Activated gamma-delta T cell (primary cell): ENCODE measurements at places on chromosomes 4 and X.

DNA sequence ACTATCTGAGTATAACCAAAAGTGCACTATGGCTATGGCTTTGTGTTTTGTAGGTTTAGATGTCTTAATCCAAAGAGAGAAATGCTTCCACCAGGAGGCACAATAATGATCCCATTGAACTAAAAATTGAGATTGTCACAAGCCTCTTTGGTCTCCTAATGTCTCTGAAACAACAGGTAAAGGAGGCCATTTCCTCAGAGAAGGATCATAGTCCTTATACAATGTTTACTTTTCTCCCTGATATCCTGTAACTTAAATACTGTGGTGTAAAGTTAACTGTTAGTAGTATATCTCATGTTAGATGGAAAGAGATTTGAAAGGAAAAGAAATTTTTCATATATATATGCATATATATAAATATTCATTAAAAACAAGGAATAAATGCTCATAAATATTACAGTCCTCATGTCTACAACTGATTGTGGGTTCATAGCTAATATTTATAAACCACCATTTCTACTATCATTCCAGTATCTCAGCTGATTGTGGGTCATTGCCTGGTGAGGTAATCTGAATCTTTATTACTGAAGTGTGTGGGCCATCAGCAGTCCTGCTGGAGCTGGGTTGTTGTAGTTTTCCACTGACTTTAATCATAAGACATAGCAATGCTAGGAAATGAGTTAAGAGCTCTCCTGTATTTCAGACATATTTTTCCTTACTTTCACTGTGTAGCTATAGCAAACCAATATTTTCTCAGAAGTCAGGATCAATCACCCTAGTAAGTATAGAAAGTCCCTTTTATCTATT is 1230.4 kb downstream of the PCDH18 start:
- no peak for DNase-seq

DNA sequence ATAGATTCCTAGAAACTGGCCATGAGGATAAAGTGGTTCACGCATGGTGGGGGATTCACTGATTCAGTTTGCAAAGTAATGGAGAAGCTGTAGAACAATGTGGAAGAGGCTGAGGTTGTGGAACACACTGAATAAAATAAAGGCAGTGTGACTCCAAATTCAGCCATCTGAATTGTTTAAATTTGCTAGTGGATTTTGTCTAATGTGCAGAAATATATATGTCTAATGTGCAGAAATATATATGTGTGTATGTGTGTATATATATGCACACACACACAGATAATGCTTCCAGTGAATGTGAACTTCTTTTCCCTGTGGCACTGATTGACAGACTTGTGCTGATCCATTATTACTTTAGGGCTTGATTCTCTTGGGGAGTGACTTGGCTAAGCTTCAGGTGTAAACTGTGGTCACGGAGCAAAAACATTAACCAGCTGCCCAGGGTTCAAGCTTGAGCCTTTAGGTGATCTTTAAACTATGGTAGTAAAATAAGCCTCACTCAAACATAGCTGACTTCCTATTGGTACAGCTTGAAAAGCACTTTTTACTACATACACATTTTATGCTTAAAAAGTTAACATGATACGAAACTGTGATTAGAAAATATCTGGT is 3.5 kb downstream of the STBD1 start:
- no peak for DNase-seq

- DNase-seq: no peak
These were observed 75.8 kb downstream of the TSPAN7 start for GRCh38 chrX:38636949-38637819.

DNA sequence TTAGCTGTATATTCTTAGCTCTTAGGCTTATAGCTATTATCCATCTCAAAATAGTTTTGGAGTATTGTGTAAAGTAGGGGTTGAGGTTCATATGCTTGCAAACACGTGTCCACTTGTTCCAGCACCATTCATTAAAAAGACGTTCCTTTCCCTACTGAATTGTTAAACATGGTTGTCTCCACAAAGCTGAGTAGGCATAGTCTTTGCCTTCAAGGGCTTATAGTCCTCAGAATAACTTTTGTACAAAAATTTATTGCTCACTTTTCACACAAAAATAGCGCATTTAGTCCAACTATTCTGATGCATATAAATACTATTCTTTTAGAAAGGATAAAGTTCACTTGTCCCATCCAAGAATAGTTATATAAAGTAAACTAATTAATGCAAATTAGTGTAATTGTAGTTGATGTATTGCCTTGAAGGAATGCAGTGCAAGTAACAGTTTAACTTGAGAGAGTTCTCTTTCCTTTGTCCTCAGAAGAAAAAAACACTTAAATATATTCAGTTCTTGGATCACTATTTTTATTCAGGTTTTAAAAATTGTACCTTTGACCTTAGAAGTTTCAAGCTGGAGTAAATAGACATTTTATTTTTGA is 14.1 kb downstream of the LRIT3 start:
- no peak for DNase-seq

- DNase-seq: no peak
These were observed 7.6 kb downstream of the WFS1 start for GRCh38 chr4:6277139-6277802.

DNA sequence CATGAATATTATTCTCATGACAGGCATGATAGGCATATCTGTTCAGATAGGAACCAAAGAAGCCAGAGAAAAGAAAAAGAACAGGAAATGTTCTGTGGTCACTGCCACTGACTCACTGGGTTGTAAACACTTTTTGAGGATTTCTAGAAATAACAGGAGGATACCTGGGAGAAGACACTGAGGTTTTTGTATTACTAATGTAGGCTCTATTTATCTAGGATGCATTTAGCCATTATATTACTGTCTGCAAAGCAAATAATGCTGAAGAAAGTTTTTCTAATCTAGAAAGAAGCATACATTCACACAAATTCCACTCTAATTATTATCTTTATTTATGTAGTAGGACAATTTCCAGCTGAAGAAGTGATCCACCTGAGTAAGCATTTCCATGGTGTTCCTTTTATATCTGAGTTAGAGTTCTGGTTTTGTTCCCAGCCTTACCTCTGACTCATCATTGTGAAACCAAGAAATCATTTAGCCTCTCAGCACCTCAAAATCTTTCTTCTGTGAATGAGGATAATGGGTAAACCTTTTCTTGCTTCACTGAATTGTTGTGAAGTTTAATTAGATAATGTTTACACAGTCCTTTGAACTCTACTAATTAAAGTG is 40.2 kb upstream of the EPGN start:
- no peak for DNase-seq

DNA sequence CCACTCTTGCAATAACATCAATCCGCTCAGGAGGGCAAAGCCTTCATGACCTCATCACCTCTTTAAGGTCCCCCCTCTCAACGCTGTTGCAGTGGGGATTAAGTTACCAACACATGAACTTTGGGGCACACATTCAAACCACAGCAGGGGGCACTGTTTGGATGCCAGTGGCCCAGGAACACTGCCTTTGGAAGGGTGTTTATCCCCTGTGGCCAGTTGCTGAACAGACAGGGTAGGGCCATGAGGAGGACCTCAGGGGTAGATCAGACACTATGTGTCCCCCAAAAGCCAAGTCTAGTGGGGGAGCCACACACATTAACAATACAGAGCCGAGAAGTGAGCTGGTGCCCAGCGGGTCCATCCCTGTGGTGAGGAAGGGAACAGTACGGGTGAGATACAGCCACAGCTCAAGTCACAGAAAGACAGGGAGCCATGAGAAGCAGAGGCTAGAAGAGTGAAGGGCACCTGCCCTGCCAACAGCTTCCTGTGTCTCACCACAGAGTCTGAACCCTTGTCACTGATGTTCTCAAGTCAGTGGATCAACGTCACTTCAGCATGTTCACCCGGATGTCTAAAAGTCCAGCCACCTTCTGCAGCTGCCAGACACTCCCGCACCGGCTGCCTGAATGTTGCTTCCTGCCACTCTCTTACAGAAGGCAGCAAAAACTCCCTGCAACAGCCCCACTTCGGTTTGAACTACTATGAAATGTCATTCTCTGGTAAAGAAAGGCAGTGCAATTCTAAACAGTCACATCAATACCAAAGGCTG is 19.9 kb upstream of the MXD4 start:
- DNase-seq: peak; percentile 66

DNA sequence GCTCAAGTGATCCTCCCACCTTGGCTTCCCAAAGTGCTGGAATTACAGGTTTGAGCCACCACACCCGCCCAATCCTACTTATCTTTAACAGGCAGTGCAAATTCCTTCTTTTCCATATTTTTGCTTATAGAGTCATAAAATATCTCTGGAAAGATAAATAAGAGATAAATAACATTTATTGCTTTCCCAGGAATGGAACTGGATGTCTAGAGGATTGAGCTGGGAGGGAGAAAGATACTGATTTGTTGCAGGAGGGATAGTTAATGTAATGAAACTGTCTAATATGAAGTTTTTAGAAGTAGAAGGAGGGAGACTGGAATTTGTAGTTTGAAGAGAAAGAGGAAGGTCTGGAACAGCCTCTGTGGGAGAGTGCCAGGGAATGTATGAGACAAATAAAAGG is 20.2 kb downstream of the ITGB1BP2 start:
- DNase-seq: no peak

DNA sequence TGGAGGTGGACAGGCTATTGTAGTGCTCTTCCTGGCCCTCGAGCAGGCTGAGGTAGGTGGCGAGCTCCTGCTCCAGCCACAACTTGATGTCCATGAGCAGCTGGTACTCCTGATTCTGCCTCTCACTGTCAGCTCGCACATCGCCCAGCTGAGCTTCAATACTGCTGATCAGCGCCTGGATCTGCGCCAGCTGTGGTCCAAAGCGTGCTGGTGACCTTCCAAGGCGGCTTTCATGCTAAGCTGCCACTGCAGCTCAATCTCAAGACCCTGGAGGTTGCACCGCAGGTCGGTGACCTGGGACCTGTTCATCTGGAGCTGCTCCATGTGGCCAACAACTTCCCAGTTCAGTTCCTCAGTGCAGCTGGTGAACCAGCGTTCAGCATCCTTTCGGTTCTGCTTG is 31.2 kb downstream of the LRIT3 start:
- DNase-seq: no peak

DNA sequence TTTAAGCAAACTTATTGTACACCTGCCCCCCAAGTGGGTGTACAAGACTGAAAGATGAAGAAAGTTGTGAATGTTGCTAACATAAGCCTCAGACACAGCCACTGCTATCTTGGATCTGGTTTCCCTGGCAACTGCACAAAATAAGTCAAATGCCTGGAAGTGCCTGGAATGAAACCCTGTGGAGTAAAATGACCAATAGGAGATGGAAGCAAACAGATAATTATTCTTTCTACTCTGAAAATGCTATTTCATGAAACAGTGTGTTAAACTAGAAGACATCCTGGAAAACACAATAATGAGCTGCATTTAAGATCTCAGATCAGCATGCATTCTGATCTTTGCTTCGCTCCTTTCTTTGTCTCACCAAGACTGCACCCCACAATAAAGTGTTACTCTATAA is 1016.0 kb downstream of the ARAP2 start:
- DNase-seq: no peak

- DNase-seq: no peak
These were observed 601.7 kb upstream of the GRIA3 start for GRCh38 chrX:122582280-122582974.

DNA sequence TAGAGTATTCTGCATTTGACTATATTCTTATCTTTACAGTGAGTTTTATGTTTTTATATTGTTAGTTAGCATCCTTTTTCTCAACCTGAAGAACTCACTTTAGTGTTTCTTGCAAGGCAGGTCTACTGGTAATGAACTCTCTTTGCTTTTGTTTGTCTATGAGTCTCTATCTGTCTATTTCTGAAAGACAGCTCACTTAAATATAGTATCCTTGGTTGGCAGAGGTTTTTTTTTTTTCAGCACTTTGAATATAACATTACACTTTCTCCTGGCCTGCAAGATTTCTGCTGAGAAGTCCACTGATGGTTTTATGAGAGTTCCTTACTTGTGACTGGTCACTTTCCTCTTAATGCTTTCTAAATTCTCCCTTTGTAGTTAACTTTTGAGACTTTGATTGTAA is 32.8 kb upstream of the C4orf54 start:
- DNase-seq: no peak

DNA sequence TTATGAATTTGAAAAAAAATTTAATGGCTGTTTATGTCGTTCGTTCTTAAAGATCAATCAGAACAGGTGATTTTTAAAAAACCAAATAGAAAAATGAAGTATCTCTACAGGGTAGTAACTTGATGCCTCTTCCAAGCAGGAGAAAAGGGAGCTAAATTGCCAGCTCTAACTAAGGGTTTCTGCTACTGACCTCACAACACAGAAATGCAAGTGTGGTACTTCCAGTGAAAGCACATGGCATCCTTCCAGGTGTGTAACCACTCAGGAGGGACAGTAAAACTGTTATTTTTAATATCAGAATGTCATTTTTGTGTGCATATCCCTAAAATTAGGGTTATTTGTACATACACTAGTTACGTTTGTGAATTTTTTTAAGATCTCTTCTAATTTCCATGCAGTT is 116.8 kb upstream of the ZCCHC13 start:
- DNase-seq: no peak

GRCh38 chr4:8224975-8225625 is 26.0 kb downstream of the SH3TC1 start:
- no peak for DNase-seq

- no peak for DNase-seq
These were observed 93.9 kb downstream of the PPP1R2C start for GRCh38 chrX:42684065-42684464.

GRCh38 chrX:147953976-147954375 is 27.2 kb upstream of the FMR1NB start:
- no peak for DNase-seq

DNA sequence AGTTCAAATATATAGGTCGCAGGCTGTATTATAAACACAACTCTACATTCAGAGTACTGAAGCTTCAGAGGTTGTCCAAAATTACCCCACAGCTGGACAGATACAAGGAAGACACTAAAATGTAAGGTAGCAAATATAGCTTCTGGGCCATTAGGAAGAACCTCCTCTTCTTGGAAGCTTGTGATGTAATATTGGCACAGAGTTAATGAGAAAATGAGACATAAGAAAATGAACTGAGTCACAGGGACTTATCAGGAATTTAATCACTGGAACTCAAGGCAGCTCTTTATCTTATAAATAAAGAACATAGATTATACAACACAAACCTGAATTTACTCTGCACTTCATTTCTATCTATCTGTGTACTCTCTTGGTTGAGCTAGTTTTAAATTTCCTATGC is 344.7 kb downstream of the PCDH10 start:
- DNase-seq: no peak

- DNase-seq: no peak
These were observed 466.9 kb downstream of the FSTL5 start for GRCh38 chr4:161696944-161697343.
